AG04450 (cell line): ENCODE measurements at places on chromosomes 1 and 21.
A peak's percentile ranks its signal among the peaks of the same experiment; 100 is the strongest.

- no peak for DNase-seq
Observed at GRCh38 chr1:65691972-65692371, 100.7 kb upstream of the PDE4B start.

DNA sequence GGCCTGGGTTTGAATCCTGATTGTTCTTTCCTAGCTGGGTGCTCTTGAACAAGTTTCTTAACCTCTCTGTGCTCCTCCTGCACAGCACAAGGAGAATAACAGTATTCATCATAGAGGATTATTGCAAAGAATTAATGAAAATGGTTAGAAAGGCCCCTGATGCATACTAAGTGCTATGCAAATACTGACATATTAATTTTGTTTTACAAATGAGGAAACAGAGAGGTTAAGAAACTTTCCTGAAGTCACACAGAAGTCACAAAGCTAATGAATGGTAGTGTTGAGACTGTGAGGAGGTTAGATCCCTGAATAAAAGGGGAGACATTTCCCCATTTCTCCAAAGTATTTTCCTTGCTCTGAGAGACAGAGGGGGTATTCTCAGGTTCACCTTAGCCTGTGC lies 99.0 kb downstream of the KCNJ6 start:
- DNase-seq = no peak

- peak; percentile 23 for DNase-seq
Observed at GRCh38 chr1:175072099-175072951, 4.7 kb downstream of the TNN start.

GRCh38 chr21:44556879-44557278 lies 1.7 kb downstream of the KRTAP10-3 start:
- no peak for DNase-seq
